SK-N-MC (cell line): ENCODE measurements at places on chromosomes 11 and 22.

DNA sequence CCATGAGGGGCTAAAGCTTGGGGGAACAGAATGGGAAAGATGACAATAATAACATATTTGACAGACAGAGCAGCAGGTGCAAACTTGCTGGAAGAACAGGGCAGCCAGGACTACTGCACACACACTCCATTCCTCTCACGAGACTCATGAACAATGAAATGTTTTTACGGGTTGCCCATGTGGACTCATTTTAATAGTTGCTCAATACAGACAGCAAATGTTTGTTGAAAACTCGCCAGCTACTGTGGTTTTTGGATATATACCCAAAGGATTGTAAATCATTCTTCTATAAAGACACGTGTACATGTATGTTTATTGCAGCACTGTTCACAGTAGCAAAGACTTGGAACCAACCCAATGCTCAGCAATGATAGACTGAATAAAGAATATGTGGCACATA lies 10.3 kb downstream of the SYT13 start:
- no peak for DNase-seq

- DNase-seq = no peak
Measured at GRCh38 chr11:68008381-68009337, 1.5 kb upstream of the ALDH3B1 start.

- no peak for DNase-seq
Measured at GRCh38 chr11:2892215-2892966, 6.8 kb upstream of the CDKN1C start.

- DNase-seq = no peak
Measured at GRCh38 chr22:39908136-39908535, 7.3 kb downstream of the GRAP2 start.

- peak; percentile 60 for DNase-seq
Measured at GRCh38 chr11:78564490-78565467, 9.9 kb downstream of the NARS2 start.

DNA sequence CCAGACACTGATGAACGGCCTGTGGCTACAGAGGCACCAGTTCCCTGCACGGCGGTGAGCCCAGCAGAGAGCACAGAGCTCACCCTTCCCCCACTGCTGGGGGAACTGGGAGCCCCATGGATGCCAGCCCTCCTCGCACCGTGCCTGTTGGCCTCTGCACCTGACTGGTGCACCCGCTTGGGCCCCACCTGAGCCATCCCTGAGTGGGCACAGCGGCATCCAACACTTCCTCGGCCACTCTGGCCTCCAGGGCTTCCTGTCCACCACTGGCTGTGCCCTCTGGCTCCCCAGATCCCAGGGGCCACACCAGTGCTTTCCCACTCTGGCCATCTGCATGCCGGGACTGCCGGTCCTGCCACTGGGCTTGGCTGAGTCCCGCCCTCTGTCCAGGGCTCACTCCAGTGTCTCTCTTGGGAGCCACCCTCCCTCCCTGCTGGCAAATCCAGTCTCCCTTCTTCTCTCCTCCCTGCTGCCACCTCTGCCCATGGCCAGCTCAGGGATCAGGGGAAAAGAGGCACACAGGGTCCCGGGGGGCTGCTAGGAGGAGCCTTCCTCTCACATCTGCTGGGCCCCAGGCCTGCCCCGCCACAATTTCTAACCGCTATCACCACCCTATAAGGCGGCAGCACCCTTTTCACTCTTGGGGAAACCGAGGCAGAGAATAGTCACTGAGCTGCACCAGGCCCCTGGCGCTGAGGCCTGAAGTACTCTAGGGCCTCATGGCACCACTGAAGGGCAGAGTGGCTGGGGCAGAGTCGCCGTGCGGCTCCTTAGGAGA lies 33.0 kb downstream of the GNB1L start:
- no peak for DNase-seq

DNA sequence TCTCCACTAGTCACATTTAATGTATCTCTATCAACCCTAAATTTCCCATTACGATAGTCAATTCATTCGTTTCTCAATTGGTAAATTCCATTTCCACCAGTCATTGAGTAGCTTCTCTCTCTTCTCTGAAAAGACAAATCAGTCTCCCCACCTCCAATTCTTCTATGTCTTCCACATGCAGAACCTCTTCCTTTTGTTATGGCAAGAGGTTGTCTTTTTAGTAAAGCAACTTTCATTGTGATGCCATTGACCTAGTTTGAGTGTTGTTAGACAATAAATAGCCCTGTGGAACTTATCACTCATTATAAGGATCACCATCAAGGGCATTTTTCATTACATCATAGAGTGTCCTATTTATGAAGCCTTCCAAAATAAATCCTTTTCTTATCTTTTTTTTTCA lies 340.9 kb downstream of the LRRC4C start:
- DNase-seq = no peak
